Activated CD8-positive, alpha-beta memory T cell treated with anti-CD3 and anti-CD28 coated beads, Interleukin-2, amount 10 ng/mL, durations not matched to agents 7 days and 5 days (primary cell): ENCODE measurements at places on chromosomes 7 and 10. TPM values are rescaled to one million over a fixed set of nuclear protein-coding genes. Genes with fewer than 3 reads are reported as not detected.

GRCh38 chr10:48651839-48652238 lies 32.8 kb upstream of the WDFY4 start:
- no peak for DNase-seq

The TBX20 gene
- total RNA-seq, result 0.14 TPM

The UTF1 gene
- not detected for total RNA-seq

GRCh38 chr7:141610671-141611070 lies 59.5 kb downstream of the AGK start:
- DNase-seq, result no peak

GRCh38 chr7:5603241-5604140 lies 178.0 kb downstream of the RNF216 start:
- DNase-seq, result no peak
